ENCODE measurements at places on chromosomes 16 and 17. TPM values are rescaled to one million over a fixed set of nuclear protein-coding genes. Genes with fewer than 3 reads are reported as not detected.
A peak's percentile ranks its signal among the peaks of the same experiment; 100 is the strongest.

DNA sequence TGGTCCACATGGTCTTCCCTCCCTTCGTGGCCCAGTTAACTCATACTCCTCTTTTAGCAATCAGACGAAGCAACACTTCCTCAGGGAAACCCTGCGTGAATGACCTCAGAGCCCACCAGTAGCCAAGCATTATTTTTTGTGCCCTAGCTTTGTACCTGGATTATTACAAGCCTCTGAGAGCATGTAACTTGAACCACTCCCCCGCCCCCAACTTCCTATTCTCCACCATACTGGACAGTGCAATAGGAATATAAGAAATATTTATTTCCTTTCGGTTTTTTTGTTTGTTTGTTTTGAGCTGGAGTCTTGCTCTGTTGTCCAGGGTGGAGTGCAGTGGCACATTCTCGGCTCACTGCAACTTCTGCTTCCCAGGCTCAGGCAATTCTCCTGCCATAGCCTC lies 2.9 kb downstream of the CPPED1 start:
- H3K36me3 ChIP-seq: no peaks in the 10 kb centered on the region
- no peak overlapping the region for H3K27ac ChIP-seq
- no peaks in the 10 kb centered on the region for H3K27me3 ChIP-seq
- peaks cover 10% of the 10 kb centered on the region for H3K4me1 ChIP-seq
- no peak overlapping the region for H3K4me3 ChIP-seq

The CDH16 gene
- total RNA-seq: not detected

GRCh38 chr16:17105239-17105797 lies 365.4 kb downstream of the XYLT1 start:
- H3K27ac ChIP-seq: no peak overlapping the region
- peaks cover 16% of the 10 kb centered on the region for H3K27me3 ChIP-seq
- no peak for DNase-seq
- no peak overlapping the region for H3K4me3 ChIP-seq

DNA sequence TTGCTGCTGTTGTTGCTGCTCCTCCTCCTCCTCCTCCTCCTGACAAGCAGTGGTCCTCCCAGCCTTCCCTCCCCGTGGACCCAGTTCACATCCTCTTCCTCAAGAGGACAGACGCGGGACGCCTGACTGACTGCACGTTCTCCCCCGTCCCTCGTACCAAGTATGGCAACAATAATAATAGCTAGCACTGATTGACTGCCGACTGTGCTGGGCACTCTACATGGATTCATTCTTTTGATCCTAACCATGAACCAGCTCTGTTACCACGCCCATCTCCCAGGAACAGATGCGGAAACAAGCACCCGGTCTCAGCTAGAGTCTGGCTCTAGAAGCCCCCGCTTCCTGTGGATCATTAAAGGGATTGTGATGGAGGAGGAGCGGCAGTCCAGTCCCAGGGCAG lies 78.0 kb downstream of the GNAO1 start:
- no peak for DNase-seq
- no peaks in the 10 kb centered on the region for H3K36me3 ChIP-seq
- no peaks in the 10 kb centered on the region for H3K4me1 ChIP-seq
- H3K27ac ChIP-seq: no peak overlapping the region
- no peak overlapping the region for H3K4me3 ChIP-seq

The NLGN2 gene
- 33.6 TPM for total RNA-seq

DNA sequence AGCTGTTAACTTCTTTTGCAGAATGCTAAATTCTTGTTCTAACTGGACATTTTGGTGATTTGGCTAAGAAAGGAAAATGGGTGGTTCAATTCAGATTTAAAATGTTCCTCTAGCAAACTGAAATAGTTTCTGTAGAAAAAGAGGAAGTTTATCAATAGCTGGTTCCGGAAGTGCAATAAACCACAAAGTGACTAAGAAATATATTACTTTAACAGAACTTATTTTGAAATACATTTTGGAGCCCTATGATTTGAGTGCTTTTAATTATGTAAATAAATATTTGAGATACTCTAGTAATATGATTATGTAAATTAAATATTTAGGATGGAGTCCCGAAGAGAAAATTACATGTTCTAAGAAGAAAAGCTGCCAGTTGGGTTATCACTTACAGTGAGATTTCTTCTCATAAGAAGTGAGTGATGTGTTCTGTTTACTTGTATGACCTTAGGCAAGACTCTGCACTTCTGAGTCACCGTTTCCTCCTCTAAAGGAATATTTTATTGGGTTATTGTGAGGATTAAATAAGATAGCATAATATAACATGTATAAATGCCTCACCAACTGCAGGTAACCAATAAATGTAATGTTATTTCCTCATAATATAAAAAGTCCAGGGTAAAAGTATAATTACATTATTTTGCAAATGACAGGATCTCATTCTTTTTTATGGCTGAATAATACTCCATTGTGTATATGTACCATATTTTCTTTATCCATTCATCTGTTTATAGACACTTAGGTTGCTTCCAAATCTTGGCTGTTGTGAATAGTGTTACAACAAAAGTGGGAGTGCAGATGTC lies at the start of gene EVI2B:
Gene EVI2B (minus strand): TSS at position 73 of the 800 bp plus-strand sequence. CDS start 8,445 bp downstream, outside the sequence.
- no peak within 1 kb of the TSS for H3K27ac ChIP-seq
- no peak for DNase-seq
- no peaks in the 10 kb centered on the region for H3K27me3 ChIP-seq

DNA sequence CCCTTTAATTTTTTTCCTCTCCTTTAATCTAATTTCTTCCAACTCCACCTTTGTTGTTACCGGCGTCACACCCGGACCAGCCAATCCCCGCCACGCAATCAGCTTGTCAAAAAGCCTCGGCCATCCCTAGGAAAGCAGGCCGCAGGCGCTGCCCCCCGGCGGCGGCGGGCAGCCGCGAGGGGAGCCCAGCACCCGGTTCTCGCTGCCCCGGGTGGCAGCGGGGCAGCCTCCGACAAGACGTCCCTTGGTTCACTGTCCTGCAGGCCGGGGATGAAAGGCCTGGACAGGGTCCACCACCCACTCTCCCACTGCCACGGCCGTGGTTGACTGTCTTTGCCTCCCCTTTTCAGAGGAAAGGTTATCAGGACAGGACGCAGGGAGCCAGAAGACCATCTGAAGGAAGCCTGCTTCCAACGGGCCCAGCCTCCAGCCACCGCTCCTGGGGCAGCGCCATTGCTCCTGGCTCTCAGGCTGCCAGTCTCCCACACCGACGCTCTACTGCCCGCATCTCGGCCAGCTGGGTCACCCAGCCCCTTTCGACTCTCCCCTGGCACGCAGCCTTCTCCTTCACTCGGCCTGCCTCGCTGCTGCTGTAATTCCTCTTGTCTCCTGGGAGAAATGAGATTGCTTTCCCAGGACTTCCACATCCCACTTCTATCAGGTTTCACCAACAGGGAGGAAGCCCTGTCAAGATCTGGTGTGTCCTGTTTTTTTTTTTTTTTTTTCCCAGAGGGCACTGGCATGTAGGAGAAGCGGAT lies 2.8 kb upstream of the UBTF start:
- H3K27me3 ChIP-seq: no peaks in the 10 kb centered on the region
- H3K4me3 ChIP-seq: peak overlapping the region; percentile 69
- peaks cover 23% of the 10 kb centered on the region for H3K4me1 ChIP-seq
- DNase-seq: no peak

The MYOCD gene
- not detected for total RNA-seq

The GDPD3 gene
- 2.5 TPM for total RNA-seq

DNA sequence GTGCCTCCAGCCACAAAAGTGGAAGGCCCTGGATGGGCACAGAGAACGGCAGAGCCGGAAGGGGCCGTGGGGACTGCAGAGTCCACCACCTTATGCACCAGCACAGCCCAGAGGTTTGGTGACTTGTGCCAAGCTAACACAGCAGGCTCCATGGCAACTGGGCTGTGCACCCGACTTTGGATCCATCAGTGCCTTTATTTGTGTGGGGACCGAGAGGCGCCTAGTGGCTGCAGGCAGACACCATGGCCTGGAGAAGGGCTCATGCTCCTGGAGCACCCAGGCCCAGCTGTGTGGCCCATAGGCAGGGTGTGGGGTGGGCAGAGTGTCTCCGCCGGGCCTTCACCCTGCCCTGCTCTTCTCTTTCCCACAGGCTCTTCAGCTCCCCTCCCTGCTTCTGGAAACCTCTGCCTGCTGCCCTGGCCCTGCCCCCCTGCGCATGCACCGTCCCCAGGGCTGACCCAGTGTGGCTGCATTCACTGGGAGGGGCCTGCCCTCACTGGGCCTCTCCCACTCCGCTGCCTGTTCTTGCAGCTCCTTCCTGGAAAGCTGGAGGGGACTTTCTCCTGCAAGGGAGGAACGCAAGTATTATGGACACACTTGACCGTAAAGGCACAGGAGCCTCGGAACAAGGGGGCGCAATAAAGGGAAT lies 10.1 kb downstream of the C16orf90 start:
- no peak overlapping the region for H3K4me3 ChIP-seq
- H3K4me1 ChIP-seq: no peaks in the 10 kb centered on the region
- H3K36me3 ChIP-seq: peaks cover 8% of the 10 kb centered on the region
- DNase-seq: no peak
- no peaks in the 10 kb centered on the region for H3K27me3 ChIP-seq

GRCh38 chr16:9296271-9296590 lies 204.8 kb downstream of the HAPSTR1 start:
- H3K27ac ChIP-seq: no peak overlapping the region
- no peak for DNase-seq
- H3K36me3 ChIP-seq: no peaks in the 10 kb centered on the region
- no peaks in the 10 kb centered on the region for H3K4me1 ChIP-seq

The ELMO3 gene
- 2.0 TPM for total RNA-seq

- H3K27me3 ChIP-seq: no peaks in the 10 kb centered on the region
- no peak for DNase-seq
- H3K4me1 ChIP-seq: no peaks in the 10 kb centered on the region
- H3K4me3 ChIP-seq: no peak overlapping the region
- H3K36me3 ChIP-seq: no peaks in the 10 kb centered on the region
These were observed 16.4 kb downstream of the CDH13 start for GRCh38 chr16:82643136-82643535.

GRCh38 chr17:57705921-57706695 lies 39.0 kb downstream of the CCDC182 start:
- no peak for DNase-seq
- no peaks in the 10 kb centered on the region for H3K36me3 ChIP-seq
- no peaks in the 10 kb centered on the region for H3K4me1 ChIP-seq
- H3K27me3 ChIP-seq: peaks cover 12% of the 10 kb centered on the region
- no peak overlapping the region for H3K4me3 ChIP-seq

DNA sequence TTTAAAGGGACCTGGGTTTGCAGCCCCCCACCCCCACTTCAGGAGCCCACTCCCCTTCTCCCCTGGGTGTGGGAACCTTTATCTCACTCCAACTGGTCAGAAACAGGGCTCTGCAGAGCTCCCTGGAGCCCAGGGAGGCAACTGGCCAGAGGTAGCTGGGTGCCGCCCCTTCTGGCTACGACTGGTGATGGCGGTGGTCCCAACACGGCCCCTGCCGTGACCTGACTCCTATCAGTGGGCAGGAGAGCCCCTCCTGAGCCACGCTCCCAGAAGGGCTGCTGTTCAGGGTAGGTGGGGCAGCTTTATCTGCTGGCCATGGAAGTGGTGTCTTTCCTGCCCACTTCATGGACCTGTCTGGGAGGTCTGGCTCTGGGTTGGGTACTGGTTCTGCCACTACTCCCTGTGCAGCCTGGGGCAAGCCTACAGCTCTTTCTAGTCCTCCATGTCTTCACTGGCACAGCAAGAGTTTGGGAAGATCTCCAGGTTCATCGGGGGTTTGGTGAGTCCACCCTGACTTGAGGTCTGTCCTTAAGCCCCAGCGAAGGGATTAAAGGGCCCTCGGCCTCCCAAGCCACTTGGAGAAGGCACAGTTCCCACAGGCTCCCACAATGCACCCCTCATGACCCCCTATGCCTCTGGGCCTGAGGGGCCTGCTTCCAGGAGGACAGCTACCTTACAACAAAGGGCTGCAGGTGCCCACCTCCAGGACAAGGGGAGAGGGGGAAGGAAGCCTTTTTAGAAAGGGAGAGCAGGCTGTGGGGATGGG lies 5.5 kb upstream of the SREBF1 start:
- H3K36me3 ChIP-seq: no peaks in the 10 kb centered on the region
- DNase-seq: no peak
- no peak overlapping the region for H3K4me3 ChIP-seq
- H3K27me3 ChIP-seq: no peaks in the 10 kb centered on the region

GRCh38 chr16:85252461-85252860 lies 140.2 kb upstream of the CIBAR2 start:
- no peak overlapping the region for H3K4me3 ChIP-seq
- no peaks in the 10 kb centered on the region for H3K4me1 ChIP-seq
- H3K36me3 ChIP-seq: no peaks in the 10 kb centered on the region

DNA sequence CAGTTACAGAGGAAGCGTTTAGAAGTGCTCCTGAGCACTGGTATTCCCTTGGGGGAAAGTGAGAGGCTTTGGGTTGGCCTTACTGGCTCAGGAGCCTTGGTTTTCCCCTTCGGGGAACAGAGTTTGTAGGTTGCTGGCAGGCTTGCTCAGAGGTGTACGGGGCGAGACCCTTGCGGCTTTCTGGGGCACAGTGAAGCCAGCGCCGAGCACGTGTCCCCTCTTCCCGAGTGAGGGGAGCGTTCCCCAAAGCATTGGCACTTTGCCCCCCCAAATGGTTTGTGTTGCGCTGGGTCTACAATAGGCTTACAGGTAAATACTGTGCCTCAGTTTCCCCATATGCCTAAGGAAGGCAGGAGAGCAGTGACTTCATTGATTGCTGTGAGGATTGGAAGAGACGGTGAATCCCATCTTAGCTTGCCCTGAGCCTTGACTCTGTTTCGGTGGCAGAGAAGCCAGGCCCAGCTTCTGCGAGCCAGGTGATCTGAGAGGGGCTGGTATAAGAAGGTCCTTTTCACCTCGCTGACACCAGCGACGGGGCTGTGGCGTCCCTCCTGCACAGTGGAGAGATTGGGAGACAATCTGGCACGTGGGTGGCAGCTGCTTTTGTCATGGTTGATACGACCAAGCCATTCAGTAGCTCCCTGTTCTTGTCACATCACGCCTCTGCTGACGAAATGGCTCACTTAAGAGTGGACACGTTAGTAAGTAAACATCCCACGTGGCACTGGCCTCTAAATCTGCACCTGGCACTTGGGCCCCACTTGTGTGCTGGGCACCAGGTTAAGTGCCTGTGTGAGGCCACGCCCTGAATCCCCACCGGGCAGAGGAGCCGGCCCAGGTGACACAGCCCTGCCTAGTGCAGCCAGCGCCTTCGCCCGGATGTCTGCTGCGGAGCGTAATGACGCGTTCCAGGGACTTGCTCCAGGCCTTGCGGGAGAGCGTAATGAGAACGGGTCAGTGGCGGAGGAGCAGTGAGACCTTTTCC lies 55.0 kb downstream of the MEAK7 start:
- no peak overlapping the region for H3K4me3 ChIP-seq
- H3K27me3 ChIP-seq: no peaks in the 10 kb centered on the region

DNA sequence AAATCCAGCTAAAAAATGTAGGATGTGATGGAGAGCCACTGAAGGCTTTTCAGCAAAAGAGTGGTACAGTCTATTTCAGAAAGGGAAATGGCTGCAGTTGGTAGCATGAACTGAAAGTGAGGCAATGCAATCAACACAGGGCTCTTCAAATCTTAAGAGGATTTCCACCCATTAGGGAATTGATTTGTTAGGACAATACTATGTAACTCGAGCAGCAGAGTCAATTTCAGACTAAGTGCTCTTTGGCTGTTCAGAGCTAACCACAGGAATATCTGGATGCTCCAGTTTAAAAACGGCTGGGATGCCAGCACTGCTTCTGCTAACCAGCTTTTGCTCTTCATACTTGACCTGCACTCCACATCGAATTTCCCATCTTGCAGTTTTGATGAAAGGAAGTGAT lies 24.6 kb downstream of the CACNG1 start:
- no peak for DNase-seq
- H3K4me1 ChIP-seq: no peaks in the 10 kb centered on the region
- H3K4me3 ChIP-seq: no peak overlapping the region
- H3K36me3 ChIP-seq: no peaks in the 10 kb centered on the region
- H3K27ac ChIP-seq: no peak overlapping the region
